ENCODE measurements at places on chromosomes 5 and 9. TPM values are rescaled to one million over a fixed set of nuclear protein-coding genes. Genes with fewer than 3 reads are reported as not detected.

Gene BSPRY
- total RNA-seq: 3.2 TPM

Gene PLCXD3
- not detected for total RNA-seq

Gene GGTA1
- not detected for total RNA-seq

Gene FBP2
- total RNA-seq: not detected

Gene GARIN3
- total RNA-seq: 0.85 TPM

- peak; percentile 21 for ATAC-seq
These were observed 31.2 kb downstream of the CDK7 start for GRCh38 chr5:69265931-69266330.

DNA sequence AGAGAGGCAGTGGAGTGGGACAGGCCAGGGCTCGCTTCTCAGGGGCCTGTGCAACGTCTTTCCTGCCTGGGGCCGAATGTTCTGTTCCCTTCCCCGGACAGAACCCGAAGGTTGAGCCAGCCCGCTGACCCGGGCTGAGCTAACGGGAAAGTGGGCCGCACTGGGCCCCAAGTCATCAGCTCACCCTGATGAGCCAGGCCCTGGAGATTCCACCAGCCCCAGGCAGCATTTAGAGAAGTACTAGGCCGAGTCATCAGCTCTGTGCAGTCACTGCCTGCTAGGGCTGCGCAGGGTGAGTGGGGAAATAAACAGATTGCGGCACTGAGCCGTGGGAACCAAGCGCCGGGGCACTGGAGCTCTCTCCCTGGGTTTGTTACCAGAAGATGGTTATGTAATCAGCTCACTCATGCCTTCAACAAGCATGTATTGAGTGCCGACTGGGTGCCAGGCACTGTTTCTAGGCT lies 29.1 kb upstream of the DUSP1 start:
- ATAC-seq: no peak

DNA sequence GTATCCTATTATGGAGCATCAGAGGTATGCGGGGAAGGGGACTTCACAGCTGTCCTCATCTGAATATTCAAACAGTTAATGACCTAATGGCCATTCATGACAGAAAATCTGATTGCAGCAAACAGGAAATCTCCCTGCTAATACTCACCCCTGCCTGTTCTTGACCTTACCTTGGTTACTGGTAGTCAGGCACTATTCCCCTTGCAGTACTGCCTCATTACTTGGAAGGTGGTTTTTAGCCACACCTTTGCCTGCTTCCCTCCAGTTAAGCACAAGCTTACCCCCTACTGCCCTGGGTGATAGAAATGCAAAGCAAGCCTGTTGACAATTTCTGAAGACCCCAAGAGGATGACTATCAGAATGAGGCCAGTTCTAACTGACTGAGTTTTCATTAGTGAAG lies 332.4 kb downstream of the NTRK2 start:
- ATAC-seq: no peak

- ATAC-seq: no peak
These were observed 12.5 kb downstream of the WDR70 start for GRCh38 chr5:37391591-37391990.
